ENCODE measurements at places on chromosomes 1 and 21.

DNA sequence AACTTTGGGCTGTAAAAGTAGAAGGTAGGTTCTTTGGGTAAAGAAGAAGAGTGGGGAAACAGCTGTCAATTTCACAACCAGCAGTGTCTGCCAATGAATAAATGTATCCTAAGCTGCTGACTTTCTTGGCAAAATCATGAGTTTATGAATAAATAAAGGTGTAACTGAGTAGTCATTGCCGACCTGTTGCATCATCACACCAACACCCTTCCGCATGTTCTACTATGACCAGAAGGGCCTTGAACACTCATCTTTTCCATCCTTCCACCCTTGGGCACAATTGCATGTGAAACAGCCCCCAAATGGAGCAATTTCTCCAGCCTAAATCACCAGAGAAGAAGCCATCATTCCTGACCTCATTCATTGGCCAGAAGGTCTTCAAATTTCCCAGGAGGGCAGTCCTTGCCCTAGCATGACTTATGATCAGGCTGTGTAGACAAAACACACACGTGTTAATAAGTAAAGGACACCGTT, 31.2 kb upstream of the QSOX1 start:
- H3K27ac ChIP-seq = no peak overlapping the region
- H3K36me3 ChIP-seq = no peaks in the 10 kb centered on the region
- no peak overlapping the region for H3K4me3 ChIP-seq
- no peak for DNase-seq

DNA sequence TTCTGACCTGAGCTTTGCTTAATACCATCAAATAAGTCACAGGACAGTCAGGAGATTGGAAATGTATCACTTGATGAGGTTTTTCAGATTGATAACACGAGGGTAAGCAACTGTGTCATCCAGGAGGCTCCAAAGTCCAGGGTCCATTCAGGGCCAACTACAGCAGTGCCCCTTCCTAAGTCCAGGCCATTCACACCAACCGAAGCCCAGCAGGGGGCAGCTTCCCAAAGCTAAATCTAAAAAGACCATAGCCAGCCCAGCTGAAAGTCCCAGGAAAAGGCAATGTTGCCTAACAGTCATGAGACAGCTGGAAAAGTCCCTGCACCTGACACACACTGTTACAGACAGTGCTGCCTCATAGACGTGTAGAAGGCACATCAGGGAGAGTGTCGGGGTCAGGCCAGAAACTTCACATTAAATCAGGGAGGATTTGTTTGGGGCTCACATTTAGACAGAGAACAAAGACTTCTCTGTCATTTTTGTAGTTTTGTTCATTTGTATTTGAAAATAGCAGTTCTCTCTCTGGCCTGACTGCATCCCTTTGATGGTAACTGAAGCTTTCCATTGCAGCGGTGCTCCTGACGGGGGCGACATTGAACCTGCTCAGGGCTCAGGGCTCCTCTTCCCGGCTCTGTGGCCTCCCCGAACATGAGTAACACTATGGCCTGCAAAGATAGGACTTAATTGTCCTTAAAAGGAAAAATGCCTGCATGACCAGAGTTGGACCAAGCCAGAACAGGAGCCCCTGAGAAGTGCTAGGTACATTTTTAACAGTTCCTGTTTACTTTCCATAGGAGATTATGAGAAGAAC, 200.4 kb downstream of the NRIP1 start:
- H3K4me1 ChIP-seq = peaks cover 20% of the 10 kb centered on the region
- no peak overlapping the region for H3K4me3 ChIP-seq
- DNase-seq = no peak
- H3K36me3 ChIP-seq = no peaks in the 10 kb centered on the region

GRCh38 chr1:21280011-21280471, 10.2 kb downstream of the ECE1 start:
- peak overlapping the region; percentile 93 for H3K27ac ChIP-seq
- DNase-seq = no peak

DNA sequence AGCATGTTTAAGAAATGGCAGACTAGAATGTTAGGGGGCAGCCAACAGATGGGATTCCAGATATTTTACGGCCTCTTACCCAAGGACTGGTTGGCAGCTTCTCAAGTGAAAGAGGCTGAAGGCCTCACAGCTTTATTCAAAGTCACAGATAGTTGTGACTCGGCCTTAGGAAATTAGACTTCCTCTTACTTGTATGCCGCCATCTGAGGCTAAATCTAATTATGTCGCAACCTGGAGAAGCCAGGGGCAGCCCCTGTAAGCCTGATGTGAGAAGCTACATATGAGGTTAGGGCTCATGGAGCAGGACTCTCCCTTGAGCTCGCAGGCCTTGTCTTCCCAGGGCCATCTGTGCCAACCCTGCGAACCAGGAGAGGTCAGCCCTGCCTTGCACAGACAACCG, 352.5 kb downstream of the HHAT start:
- H3K27ac ChIP-seq = no peak overlapping the region
- H3K27me3 ChIP-seq = no peaks in the 10 kb centered on the region
- DNase-seq = no peak
- peaks cover 6% of the 10 kb centered on the region for H3K4me1 ChIP-seq
- peaks cover 25% of the 10 kb centered on the region for H3K36me3 ChIP-seq
- no peak overlapping the region for H3K4me3 ChIP-seq

DNA sequence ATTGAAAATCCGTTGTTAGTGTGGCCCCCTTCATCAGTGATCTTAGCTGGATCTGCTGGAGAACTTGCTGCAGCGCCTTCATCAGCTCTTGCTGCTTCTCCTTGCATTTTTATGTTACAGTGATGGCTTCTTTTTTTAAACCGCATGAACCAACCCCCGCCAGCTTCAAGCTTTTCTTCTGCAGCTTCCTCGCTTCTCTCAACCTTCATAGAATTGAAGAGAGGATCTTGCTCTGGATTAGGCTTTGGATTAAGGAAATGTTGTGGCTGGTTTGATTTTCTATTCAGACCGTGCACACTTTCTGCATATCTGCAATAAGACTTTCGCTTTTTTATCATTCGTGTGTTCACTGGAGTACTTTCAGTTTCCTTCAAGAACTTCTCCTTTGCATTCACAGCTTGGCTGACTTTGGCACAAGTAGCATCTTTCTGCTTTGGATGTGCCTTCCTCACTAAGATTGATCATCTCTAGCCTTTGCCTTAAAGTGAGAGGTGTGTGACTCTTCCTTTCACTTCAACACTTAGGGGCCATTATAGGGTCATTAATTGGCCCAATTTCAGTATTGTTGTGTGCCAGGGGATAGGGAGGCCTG, 13.1 kb downstream of the RNF187 start:
- peaks cover 2% of the 10 kb centered on the region for H3K27me3 ChIP-seq
- peak overlapping the region; percentile 83 for H3K4me3 ChIP-seq
- peak overlapping the region; percentile 81 for H3K27ac ChIP-seq
- no peak for DNase-seq
- H3K36me3 ChIP-seq = peaks cover 22% of the 10 kb centered on the region

DNA sequence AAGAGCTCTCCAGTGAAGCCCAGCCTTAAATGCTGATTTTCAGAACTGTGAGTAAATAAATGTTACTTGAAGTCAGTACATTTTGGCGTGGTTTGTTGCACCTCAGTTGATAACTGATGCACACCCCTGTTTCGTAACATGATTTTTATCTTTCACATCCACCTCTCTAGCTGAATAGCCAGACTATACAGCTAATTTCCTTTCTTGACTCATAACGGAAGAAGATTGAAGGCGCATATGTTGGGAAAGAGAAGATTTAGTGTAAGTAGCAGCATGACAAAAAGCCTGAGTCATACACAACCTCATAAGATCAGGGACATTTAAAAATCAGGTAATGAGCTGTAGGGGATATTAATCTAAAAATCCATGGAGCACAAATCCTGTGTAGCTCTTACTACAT, 716.2 kb upstream of the ZP4 start:
- no peaks in the 10 kb centered on the region for H3K4me1 ChIP-seq
- H3K4me3 ChIP-seq = no peak overlapping the region
- H3K27ac ChIP-seq = no peak overlapping the region
- no peaks in the 10 kb centered on the region for H3K27me3 ChIP-seq

DNA sequence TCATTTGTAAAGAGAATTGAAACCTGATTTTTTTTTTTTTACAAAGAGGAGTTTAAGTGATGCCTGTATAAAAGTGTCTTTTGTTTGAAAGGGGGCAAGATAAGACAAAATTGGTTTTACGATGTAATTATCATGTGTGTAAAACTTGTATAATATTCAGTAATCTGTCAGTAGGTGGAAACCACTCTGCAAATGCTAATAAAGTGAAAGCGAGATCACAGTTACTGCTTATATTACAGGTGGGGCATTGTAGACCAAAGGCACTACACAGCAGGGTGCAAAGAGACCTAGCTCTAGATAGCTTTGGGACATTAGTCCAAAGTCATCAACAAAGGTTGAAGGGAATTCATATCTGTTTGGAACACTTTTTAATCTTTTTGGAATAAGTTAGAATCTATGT, 174.2 kb downstream of the LHX8 start:
- no peak overlapping the region for H3K27ac ChIP-seq
- no peaks in the 10 kb centered on the region for H3K36me3 ChIP-seq
- DNase-seq = no peak
- H3K4me1 ChIP-seq = no peaks in the 10 kb centered on the region
- H3K27me3 ChIP-seq = peaks cover 3% of the 10 kb centered on the region

DNA sequence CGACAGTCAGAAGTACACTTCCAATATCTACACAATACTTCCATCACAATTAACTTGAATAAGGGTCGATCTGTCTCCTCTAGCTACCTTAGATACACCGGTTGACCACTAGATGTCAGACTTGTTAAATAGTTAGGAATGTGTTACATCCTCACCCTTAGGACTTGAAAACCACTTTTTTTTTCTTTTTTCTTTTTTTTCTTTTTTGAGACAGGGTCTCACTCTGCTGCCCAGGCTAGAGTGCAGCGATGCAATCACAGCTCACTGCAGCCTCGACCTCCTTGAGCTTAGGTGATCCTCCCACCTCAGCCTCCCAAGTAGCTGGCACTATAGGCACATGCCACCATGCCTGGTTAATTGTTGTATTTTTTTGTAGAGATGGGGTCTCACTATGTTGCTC, 120.4 kb upstream of the GREM2 start:
- no peaks in the 10 kb centered on the region for H3K36me3 ChIP-seq
- no peak overlapping the region for H3K4me3 ChIP-seq
- peaks cover 3% of the 10 kb centered on the region for H3K4me1 ChIP-seq
- peaks cover 2% of the 10 kb centered on the region for H3K27me3 ChIP-seq
- no peak for DNase-seq
- no peak overlapping the region for H3K27ac ChIP-seq

- peaks cover 11% of the 10 kb centered on the region for H3K4me1 ChIP-seq
- H3K27ac ChIP-seq = peak overlapping the region; percentile 93
- H3K36me3 ChIP-seq = peaks cover 12% of the 10 kb centered on the region
- no peak for DNase-seq
- H3K27me3 ChIP-seq = peaks cover 5% of the 10 kb centered on the region
- H3K4me3 ChIP-seq = no peak overlapping the region
Measured at GRCh38 chr1:209785592-209785991, 1.2 kb upstream of the C1orf74 start.

All from memory B cell (primary cell).